ENCODE measurements at places on chromosomes 12 and 14.
A peak's percentile ranks its signal among the peaks of the same experiment; 100 is the strongest.

GRCh38 chr14:62592877-62593276 is 452.4 kb downstream of the KCNH5 start:
- DNase-seq, result peak; percentile 34

- DNase-seq, result no peak
Observed at GRCh38 chr14:32603992-32604565, 275.0 kb downstream of the AKAP6 start.

DNA sequence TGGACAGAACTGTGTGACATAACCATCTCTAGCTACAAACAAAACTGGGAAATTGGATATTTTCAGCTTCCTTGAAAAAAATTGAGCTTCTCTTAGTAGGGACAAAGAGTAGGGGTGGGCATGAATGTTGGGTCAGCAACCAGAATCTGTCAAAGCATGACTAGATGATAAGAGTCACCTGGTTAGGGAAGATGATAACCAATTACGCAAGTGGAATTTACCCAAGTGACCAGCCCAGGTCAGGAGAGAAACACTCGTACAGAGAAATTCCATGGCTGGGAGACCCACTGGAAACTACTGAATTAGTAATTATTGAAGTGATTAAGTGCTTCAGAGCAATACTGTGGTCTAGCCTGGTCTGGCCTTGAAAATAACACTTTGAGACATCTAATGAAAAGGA is 36.3 kb upstream of the C12orf75 start:
- no peak for DNase-seq

DNA sequence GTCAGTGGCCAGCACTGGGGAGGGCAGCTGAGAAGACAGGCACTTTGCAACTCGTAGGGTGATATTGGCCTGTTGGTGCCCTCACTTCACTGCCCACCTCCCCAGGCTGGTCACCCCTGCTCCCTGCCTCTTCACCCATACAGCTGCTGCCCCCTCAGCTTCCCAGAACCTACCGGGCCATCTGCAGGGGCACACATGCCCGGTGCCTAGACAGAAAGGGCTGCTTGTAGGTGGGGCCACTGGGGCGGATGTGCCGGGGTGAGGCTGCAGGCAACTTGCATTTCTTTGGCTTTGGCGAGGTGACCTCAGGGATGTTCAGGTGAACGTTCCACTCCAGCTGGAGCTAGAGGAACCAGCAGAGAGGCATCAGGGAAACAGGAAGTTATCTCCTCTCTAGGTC is 17.2 kb downstream of the FAM186B start:
- no peak for DNase-seq

DNA sequence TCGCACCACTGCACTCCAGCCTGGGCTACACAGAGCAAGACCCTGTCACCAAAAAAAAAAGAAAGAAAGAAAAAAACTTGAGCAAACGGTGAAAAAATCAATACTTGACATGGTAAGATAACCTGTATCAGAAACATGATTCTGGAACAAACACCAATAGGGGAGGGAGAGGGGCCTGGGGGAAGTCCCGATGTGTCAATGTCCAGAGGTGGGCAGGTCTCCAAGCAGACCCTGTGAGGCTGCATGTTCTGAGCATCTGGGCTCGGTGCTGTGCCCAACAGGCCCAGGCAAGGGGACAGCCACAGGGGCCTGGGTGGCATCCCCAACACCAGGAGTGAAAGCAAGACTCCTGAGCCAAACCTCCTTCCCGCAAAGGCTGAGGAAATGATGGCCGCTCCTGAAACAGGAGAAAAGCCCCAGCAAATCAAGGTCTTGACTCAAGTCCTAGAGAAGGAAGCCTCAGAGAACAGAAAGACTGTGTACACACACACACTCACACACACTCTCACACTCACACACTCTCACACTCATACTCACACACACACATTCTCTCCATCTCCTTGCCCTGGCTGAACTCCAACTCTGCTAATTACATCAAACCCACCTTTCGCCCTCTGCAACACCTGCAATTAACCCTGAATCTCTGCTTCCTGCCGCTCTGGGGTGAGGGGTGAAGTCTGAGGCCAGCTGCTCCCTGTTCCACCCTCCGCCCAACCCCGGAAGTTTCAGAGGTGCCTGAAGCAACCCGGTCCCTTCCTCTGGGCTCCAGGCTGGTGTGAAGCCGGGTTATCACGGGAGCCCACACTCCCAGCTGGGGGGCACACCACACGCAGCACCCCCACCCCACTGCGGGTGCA is 20.4 kb downstream of the CCDC88C start:
- DNase-seq, result no peak

DNA sequence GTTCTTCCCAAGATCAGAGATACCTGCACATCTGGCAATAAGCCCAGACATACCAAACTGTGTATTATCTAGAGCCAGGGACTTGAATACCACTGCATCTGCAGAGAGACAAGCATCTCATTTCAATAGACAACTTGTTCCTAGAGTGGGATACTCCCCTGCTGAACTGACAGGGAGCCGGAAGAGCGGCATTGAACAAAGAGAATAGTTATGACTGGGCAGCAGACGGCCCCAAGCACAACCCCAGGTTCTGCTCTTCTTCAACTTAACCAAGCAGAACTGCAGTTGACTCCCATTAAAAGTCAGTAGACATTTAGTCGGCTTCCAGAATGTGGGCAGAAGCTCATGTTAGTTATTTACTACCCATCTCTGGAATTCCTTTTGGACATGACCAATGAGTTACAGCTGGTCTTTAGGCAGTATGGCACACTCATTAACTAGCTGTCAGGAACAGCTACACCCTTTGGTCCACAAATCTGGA is 112.9 kb downstream of the HMGA2 start:
- no peak for DNase-seq
